ENCODE measurements at places on chromosomes 7 and 10.
A peak's percentile ranks its signal among the peaks of the same experiment; 100 is the strongest.

DNA sequence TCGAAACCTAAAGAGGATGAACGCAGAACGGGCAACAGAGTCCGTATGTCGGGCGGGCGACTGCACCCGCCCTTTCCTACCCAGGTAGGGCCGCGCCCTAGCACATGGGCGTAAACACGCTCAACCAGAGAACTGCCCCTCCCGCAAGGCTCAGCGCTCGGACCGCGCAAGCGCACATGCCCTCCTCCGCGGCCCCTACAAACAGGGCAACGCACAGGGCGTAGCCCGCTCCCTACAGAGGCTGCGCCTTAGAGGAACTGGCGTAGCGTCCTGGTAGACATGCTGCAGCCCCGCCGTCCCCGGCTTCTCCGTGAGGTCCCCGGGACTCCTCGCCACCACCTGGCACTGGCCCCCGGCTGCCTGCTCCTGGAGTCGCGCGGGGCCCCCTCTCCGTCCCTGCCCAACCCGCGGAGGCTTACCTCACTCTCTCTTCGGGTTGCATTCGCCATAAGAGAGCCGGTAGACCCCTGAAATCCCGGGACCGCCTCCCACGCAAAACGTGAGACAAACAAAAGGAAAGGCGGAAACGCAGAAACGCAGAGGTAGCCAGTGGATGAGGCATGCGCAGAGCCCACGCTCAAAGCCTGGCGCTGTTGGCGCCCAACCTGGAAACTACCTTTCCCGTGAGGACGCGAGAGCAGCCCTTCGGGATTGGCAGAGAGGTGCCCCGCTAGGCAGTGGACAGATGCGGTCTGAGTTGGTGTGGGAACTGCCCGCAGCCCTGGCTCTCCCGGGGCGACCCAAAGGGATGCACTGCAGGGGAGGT, at the start of gene ZNF33B:
TSS of gene ZNF33B (minus strand) at position 516 of the 766 bp plus-strand sequence. CDS start 1,642 bp downstream, outside the sequence.
- peak; percentile 83 for DNase-seq

DNA sequence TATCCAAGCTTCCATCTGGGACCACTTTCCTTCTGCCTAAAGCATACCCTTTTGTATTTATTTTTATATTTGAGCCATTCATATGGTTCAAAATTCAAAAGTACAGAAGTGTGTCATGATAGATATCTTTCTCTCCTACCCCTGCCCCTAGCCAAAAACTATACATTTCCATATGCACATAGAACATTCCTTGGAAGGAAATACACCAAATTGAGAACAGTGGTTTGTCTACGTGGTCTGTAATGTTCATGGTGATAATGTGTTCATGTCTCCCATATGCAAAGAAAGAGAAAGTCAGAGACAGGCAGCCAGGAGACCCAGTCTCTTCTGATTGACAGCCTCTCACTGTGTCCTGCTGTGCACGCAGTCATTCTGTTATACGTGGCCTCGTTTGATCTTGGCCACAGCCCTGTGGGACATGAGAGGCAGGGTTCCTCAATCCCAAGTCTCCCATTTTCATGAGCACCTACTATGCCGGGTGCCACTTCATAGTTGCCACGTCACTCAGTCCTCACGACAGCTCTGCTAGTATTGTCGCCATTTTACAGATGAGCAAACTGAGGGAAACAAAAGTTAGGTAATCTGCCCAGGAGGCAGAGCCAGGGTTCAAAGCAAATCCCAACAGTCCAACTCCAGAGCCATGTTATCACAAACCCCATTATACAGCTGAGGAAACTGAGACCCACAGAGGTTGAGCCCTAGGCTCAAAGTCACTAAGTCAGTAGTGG, 8.0 kb upstream of the CDH23 start:
- no peak for DNase-seq

- DNase-seq: no peak
Measured at GRCh38 chr7:150862356-150862755, 10.0 kb downstream of the AOC1 start.

DNA sequence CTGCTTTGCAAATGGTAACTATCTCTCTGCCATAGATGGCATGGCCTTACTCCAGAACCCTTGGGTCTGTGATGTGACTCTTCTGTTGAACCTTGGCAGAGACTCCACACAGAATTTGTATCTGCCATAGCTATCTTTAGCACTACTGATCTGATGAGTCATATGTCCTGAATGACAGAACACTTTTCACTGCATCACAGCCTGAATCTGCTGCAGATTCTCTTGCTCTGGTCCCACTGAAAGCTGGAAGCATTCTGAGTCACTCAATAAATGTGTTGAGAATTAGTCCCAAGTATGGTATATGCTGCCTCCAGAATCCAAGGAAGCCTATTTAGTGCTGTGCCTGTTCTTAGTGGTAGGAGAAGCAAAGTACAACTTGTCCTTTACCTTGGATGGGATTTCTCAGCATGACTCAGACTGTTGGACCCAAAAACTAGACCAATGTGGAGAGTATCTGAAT, 39.5 kb upstream of the ANKRD1 start:
- no peak for DNase-seq

- DNase-seq: no peak
Measured at GRCh38 chr7:47954231-47954911, 6.1 kb upstream of the PKD1L1 start.

- DNase-seq: no peak
Measured at GRCh38 chr7:139972029-139972428, 90.7 kb downstream of the PARP12 start.

Data from activated CD8-positive, alpha-beta memory T cell treated with anti-CD3 and anti-CD28 coated beads for 1 hour (primary cell).